Activated CD8-positive, alpha-beta T cell treated with anti-CD3 and anti-CD28 coated beads for 36 hours (primary cell): ENCODE measurements at places on chromosomes 3 and 15.

GRCh38 chr3:177596248-177596815, 399.1 kb upstream of the TBL1XR1 start:
- DNase-seq: no peak

DNA sequence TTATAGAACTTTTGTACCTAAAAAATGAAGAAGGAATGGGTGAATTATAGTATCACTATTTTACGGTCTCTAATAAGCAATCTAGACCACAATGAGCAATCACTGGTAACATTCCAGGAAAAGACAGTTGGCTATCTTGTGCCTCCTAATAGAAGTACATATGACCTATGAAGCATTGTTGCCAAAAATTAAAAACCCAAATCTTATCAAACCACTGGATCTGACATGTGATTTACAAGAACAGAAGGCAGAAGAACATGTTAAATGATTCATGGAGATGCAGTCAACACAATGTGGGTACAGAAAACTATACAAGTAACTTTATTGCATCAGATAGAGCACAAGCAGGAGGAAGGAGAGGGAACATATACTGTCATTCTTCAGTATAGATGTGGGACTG, 14.5 kb upstream of the HYKK start:
- DNase-seq: no peak

- no peak for DNase-seq
These were observed 47.0 kb upstream of the TRPM1 start for GRCh38 chr15:31148297-31149087.

DNA sequence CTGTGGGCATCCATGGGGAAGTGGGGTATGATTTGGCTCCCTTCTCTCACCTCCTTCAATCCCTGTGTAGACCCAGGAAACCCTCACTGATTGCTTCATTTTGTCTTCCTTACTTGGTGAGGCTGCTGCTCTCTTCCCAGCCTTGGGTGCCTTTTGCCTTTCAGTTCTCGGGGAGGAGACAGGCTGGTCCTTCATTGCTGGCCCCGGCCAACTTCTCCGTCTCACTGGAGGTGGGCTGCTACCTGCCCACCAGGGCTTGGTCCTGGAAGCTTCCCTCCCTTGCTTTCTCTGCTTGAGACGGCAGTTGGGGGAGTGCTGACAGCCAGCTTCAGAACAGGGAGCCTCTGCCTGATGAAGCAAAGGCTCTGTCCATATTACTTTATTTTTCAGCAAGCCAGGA, 4.7 kb downstream of the FOXL2 start:
- DNase-seq: no peak

DNA sequence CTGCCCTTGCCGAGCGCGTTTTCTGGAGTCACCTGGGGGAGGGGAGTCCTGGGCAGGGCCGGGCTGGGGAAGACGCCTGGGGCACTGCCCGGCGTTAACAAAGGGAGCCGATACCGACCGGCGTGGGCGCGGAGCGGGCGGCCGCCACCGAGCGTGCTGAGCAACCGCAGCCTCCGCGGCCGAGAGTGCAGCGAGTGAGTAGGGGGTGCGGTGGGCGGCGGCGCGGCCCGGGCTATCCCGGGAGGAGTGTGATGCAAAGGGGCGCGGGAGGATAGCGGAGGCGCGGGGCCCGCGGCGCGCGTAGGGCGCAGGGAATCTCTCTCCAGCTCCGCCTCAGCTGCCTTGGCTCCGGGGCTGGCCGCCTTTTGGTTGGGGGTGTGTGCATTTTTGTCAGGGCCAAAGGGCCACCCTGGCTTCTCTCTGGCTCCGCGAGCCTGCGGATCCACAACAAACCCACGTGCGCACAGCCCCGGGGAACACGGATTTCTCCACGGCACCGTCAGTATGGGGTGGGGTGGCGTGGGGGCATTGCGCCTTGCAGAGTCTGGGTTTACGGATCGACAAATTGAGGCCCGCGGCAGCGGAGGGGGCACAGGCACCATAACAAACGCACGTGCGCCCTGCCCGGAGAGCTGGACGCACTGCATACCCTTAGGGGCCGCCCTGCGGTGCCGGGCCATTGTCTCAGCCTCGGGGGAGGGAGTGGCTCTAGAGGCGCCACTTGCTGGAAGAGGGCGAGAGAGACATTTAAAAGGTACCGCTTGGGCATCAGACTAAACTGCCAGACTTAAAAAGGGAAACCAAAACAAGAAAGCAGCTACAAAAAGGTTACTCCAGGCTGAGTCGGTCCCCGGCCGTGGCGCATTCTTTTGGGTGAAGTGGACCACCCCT, 560 bp downstream of the ST6GAL1 start:
- DNase-seq: peak; percentile 73

- no peak for DNase-seq
These were observed 101.1 kb downstream of the RYR3 start for GRCh38 chr15:33411596-33412540.

- no peak for DNase-seq
These were observed 368.6 kb upstream of the C2CD4B start for GRCh38 chr15:62533687-62534086.

- DNase-seq: no peak
These were observed 16.3 kb downstream of the C3orf20 start for GRCh38 chr3:14691239-14691638.

DNA sequence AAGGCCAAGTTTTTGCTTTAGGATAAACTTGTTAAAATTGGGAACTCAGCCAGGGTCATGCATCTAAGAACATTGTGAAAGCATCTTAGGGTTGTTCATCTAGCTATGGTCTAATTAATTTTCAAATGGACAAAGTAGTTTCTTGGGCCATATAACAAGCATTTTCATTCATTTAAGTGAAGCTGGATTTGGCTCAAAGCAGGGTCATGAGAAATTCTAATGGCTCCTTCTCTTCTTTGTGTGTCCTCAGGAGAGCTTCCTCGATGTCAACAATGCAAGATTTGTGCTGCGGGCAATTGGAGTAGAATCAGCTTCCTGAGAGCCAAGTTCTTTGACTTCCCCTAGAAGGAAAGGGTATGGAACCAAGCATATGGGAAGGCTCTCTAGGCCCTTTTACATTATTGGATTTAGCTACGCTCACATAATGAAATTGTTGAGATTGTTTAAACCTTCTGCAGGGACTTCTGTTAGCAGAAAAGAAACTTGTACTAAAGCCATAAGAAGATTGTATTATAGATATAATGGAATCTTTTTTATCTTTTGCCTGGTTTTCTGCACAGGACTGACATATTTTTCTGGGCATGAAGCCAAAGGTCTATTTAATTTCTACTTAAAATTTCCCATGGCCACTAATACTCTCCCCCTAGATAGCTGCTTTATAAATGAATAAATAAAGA, 1.8 kb upstream of the SAMMSON start:
- no peak for DNase-seq

GRCh38 chr15:42118650-42119445, 24.5 kb upstream of the PLA2G4D start:
- DNase-seq: no peak

GRCh38 chr3:13083254-13083653, 10.0 kb upstream of the IQSEC1 start:
- no peak for DNase-seq

DNA sequence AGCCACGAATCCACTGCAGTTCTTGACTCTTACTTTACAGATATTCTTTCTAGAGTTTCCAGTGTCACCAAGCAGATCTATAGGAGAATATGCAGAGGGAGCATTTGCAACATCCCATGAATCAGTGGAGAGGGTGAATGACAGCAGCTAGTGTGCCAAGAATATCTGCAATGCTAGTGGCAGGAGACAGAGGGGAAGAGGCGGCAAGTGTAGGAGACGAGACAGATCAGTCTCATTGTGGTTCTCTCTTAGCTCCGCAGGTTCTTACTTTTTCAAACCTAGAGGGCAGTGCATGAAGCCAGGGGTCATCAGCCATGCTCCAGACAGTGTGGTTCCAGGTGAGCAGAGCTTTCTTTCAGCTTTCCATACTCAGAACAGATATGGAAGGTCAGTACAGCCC, 744 bp downstream of the ZNF619 start:
- DNase-seq: no peak

DNA sequence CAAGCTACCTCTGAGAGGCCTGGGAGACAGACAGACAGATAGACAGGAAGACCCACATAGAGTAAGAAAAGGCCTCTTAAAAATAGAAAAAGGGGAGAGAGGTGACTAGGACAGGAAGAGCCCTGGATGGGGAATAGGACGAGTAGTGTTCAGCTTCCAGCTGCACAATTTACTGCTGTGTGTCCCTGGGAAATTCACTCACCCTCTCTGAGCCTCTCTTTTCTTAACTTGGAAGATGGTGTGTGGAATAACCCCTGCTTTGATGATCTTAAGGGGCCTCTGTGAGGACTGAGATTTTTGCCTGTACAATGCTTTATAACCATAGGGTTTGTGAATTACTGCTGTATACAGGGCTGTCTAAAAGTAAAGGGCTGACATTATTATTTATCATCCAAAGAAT, 37.5 kb downstream of the FEM1B start:
- DNase-seq: no peak

DNA sequence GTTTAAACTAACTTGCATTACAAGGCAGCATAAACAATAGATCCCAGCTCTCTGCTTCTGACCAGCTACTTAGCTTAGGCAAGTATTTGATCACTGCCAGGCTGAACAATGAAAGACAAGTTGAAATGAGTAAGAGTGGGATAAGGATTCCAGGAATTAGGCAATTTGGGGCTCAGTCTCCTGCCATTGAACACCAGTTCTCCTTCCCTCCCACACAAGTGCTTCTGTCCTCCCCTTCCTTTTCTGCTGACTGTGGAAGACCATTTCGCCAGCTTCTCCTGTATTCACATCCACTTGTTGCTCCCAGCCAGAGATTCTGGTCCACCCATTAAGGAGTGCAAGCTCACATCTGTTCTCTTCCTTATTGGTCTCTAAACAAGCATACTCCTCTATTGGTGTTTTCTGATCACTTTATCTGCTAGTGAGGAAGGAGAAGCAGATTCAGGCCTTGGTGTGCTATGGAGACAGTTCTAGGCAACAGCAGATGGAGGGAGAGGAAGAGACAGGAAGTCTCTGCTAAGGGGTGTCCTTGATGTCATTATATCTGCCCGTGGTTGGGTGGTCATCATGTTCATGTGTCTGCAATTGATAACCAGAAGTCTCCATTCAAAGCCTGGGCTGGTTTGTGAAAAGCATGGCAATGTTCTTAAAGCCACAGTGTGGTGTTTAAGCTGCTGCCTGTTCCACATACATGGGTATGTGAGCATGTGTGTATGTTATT, 121.5 kb downstream of the PLCL2 start:
- DNase-seq: no peak

- DNase-seq: no peak
These were observed 17.1 kb upstream of the PLXND1 start for GRCh38 chr3:129623447-129624118.

DNA sequence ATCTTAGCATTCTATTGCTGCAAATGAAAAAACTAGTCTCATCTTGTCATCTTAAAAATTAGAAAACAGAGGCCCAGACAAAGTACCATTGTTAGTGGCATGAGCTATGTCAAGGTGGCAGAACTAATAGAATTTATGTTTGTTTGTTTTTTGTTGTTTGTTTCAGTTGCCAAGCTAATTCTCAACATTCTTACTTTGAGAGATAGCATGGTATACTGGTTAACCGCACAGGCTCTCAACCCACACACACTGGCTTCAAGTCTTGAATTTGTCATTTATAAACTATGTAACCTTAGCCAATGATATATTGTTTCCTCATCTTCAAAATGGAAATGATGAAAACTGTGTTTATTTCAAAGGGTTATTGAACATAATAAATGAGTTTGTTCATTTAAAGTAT, 367.6 kb upstream of the PLSCR5 start:
- DNase-seq: no peak

- no peak for DNase-seq
These were observed 48.4 kb downstream of the DAPK2 start for GRCh38 chr15:63997715-63998442.

DNA sequence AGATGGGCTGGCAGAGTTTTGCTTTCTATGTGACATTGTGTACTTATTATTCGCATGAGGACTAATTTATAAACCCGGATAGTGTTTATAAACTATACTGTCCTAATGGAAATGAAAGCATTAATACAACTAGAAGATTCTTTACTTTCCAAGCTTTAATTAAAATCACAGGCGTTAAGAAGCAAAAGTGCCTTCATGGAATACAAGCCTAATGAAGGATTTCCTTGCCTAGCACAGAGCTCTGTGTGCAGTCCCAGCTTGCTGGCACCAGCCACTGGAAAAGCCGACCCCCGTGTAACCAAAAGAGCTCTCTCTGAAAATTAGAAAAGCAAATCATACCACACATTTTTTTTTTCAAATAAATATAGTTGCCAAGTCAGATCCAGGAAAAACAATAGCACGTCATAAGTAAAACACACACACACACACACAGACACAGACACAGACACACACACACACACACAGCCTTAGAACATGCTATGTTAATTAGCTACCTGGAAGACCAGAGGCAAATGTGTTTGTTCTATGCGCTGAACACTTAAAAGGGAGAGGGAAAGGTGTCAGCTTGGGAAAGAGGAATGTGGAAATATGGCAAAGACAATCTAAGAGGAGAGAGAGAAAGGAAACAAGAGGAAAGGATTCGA, 1084.2 kb downstream of the TUSC7 start:
- DNase-seq: no peak

GRCh38 chr3:120350401-120350941, 1.3 kb upstream of the LRRC58 start:
- no peak for DNase-seq

- DNase-seq: no peak
These were observed 16.7 kb downstream of the ISLR2 start for GRCh38 chr15:74147051-74147450.

DNA sequence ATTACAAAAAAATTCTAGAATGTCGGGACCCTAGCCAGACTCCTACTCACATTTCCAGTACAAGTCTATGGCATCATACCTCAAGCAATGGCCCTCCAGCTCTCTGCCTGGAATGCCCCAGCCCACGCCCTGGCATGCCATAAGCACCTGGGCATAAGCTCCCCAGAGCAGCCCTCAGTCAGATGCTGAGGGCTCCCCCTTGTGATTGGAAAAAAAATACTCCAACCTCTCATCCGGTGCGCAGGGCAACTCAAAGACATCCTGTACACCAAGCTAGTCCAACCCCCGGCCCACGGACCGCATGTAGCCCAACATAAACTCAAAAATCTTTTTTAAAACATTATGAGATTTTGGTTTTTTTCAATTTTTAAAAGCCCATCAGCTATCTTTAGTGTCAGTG, 115.4 kb downstream of the NEK10 start:
- DNase-seq: peak; percentile 32

GRCh38 chr3:155701882-155702465, 42.9 kb downstream of the PLCH1 start:
- no peak for DNase-seq

- DNase-seq: peak; percentile 14
These were observed 81.5 kb downstream of the TJP1 start for GRCh38 chr15:29740692-29741311.

GRCh38 chr3:146503461-146504202, 34.3 kb upstream of the PLSCR2 start:
- DNase-seq: peak; percentile 50

GRCh38 chr15:38670128-38671005, 105.8 kb upstream of the RASGRP1 start:
- DNase-seq: peak; percentile 87

DNA sequence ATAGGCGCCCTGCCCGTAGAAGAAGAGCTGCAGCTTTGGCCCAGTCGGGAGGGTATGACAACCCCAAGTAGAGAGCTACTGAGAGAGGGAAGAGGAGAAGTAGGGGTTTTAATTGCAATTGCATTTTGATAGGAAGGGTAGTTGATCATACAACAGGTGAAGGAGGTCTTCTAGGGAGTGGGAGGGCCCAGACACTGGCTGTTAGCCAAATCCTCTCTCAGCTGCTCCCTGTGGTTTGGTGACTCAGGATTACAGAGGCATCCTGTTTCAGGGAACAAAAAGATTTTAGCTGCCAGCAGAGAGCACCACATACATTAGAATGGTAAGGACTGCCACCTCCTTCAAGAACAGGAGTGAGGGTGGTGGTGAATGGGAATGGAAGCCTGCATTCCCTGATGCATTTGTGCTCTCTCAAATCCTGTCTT, 408.9 kb upstream of the THBS1 start:
- DNase-seq: peak; percentile 71
